ENCODE measurements at places on chromosomes 3 and 15. TPM values are rescaled to one million over a fixed set of nuclear protein-coding genes. Genes with fewer than 3 reads are reported as not detected.

Gene DNAJC17
- 34.0 TPM for polyA plus RNA-seq

Gene DLEC1
- polyA plus RNA-seq = 0.28 TPM

Gene BFSP2
- 2.8 TPM for polyA plus RNA-seq

Gene NOX5
- not detected for polyA plus RNA-seq

Gene GPR149
- polyA plus RNA-seq = not detected

Gene A4GNT
- not detected for polyA plus RNA-seq

Gene TARS3
- 13.3 TPM for polyA plus RNA-seq

Gene SLC15A2
- 2.0 TPM for polyA plus RNA-seq

Gene ITGB5
- polyA plus RNA-seq = 0.69 TPM

Gene PRICKLE2
- 0.73 TPM for polyA plus RNA-seq

Gene SNTN
- not detected for polyA plus RNA-seq

Gene CNTN6
- not detected for polyA plus RNA-seq

Gene SLC51B
- polyA plus RNA-seq = not detected

Gene MYO1E
- polyA plus RNA-seq = 27.4 TPM

Gene ADAMTS7
- polyA plus RNA-seq = 0.04 TPM

Gene REC114
- polyA plus RNA-seq = not detected

Gene MST1R
- polyA plus RNA-seq = 1.2 TPM

Gene RBMS3
- not detected for polyA plus RNA-seq

Gene MASP1
- polyA plus RNA-seq = not detected

Gene RBP2
- polyA plus RNA-seq = not detected

Gene MAN2C1
- 13.2 TPM for polyA plus RNA-seq

Gene SETD5
- polyA plus RNA-seq = 57.3 TPM

Gene GRAMD1C
- polyA plus RNA-seq = 11.8 TPM

Gene PRSS50
- not detected for polyA plus RNA-seq

Gene ANKRD34C
- not detected for polyA plus RNA-seq

Gene LARP6
- polyA plus RNA-seq = not detected

Gene CMTM8
- polyA plus RNA-seq = 0.25 TPM

Gene ROPN1B
- not detected for polyA plus RNA-seq

Gene KLHL6
- 31.3 TPM for polyA plus RNA-seq

Gene UTS2B
- polyA plus RNA-seq = 4.2 TPM

Gene RIOX2
- 28.8 TPM for polyA plus RNA-seq

Gene KBTBD8
- 10.5 TPM for polyA plus RNA-seq

Gene CCDC39
- polyA plus RNA-seq = not detected

Gene CD200R1
- 8.5 TPM for polyA plus RNA-seq

Gene TMC3
- polyA plus RNA-seq = 0.04 TPM

Gene UCN2
- not detected for polyA plus RNA-seq

Gene PYGO1
- polyA plus RNA-seq = not detected

Gene MAP2K1
- polyA plus RNA-seq = 39.7 TPM

Gene CYP1A1
- polyA plus RNA-seq = not detected

Gene WDR49
- polyA plus RNA-seq = not detected

Gene KIF7
- not detected for polyA plus RNA-seq

Gene CDCP1
- polyA plus RNA-seq = not detected

Gene IL17RE
- not detected for polyA plus RNA-seq

Gene MESP2
- not detected for polyA plus RNA-seq

Gene STXBP5L
- not detected for polyA plus RNA-seq

Gene ARHGAP31
- 9.0 TPM for polyA plus RNA-seq

Gene NECTIN3
- polyA plus RNA-seq = 0.48 TPM

Gene GPR62
- not detected for polyA plus RNA-seq

Gene B3GNT5
- not detected for polyA plus RNA-seq

Gene DAPK2
- polyA plus RNA-seq = 7.7 TPM

Gene SMAD6
- polyA plus RNA-seq = not detected

Gene EFHB
- polyA plus RNA-seq = 1.0 TPM

Gene NR1I2
- polyA plus RNA-seq = 0.58 TPM

Gene SLC12A8
- polyA plus RNA-seq = not detected

Gene ZNF385D
- polyA plus RNA-seq = 0.24 TPM

Gene C3orf33
- 2.1 TPM for polyA plus RNA-seq

Gene SLC25A26
- polyA plus RNA-seq = 42.7 TPM

Gene MORC1
- polyA plus RNA-seq = not detected

Gene CCDC54
- not detected for polyA plus RNA-seq

Measured in IgD-negative memory B cell (primary cell).